Iris pigment epithelial cell (primary cell): ENCODE measurements at places on chromosomes 13 and 19.

DNA sequence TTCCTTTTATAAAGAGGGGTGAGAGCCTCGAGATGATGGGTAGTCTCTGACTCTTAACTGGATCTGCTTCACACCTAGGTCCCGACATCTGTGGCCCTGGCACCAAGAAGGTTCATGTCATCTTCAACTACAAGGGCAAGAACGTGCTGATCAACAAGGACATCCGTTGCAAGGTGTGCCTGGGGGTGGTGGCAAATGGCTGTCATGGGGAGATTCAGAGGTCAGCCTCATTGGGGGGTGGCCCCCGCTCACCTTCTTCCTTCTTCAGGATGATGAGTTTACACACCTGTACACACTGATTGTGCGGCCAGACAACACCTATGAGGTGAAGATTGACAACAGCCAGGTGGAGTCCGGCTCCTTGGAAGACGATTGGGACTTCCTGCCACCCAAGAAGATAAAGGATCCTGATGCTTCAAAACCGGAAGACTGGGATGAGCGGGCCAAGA, 1.6 kb downstream of the CALR start:
- DNase-seq, result no peak

- DNase-seq, result no peak
Measured at GRCh38 chr13:58324161-58324560, 692.6 kb downstream of the PCDH17 start.

GRCh38 chr19:38736036-38736412, 8.2 kb downstream of the CAPN12 start:
- no peak for DNase-seq

GRCh38 chr19:53112286-53112685, 9.1 kb upstream of the ZNF160 start:
- DNase-seq, result peak; percentile 56

- DNase-seq, result no peak
Measured at GRCh38 chr19:42202290-42202880, 15.1 kb downstream of the DEDD2 start.

DNA sequence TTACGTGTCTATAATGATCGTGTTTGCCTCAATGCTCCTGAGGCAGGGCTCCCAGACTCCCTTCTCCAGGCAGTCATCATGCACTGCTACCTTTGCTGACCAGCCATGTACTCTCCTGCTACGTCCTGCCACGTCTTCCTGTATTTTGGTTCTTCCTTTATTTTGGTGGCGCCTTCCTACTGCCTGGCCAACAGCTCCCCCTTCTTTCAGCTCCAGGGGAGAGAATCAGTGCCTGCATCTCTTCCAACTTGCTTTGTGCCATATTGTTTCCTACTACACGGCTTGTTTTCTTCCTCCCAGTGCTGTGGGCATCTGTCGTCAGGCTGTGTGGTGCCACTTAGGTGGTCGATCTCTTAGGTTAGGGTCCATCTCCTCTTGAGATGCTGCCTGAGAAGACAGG, 96.2 kb downstream of the FGF9 start:
- DNase-seq, result no peak

GRCh38 chr19:46913852-46914430, 53.1 kb downstream of the ARHGAP35 start:
- peak; percentile 53 for DNase-seq

- no peak for DNase-seq
Measured at GRCh38 chr19:32318884-32319520, 26.4 kb upstream of the ZNF507 start.

DNA sequence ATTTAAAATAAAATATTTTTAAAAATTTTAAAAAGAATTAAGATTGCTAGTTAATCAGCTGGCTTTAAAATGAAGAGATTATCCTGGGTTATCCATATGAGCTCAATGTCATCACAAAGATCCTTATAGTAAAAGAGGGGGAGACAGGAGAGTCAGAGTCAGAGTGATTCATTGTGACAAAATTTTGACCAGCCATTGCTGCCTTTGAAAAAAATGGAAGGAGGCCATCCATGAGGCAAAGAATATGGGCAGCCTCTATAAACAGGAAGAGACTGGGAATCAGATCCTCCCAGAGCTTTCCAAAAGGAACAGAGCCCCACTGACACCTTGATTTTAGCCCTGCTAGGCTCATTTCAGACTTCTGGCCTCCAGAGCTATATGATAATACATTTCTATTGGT, 9.3 kb upstream of the RUBCNL start:
- DNase-seq, result no peak

DNA sequence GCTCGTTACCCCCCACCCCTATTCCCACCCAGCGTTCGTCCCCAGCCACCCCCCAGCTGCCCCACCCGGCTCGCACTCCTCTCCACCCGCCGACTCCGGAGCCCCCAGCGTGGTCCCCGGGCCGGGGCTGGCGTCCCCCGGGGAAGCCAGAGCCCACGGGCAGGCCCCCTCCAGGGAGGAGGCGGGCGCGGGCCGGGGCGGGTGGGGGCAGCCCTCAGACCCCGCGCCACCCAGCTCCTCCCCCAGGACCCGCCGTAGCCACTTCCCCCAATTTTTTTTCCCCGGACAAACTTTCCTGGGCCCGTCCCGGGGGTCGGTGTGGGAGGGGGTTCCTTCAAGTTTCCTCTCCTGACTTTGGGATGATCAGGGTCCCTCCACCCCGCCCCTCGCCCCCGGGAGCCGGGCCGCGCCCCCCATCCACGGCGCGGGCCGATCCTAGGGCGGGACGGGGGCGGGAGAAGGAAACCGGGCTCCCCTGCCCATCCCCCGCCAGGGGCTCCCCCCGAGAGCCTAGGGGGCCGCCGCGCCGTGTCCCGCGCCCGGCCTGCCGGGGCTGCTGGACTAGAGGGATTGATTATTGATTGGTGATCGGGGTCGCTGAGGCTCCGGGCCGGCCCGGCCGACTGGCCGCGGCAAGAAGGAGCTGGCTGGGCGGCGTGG, 927 bp upstream of the TSHZ3 start:
- DNase-seq, result no peak

DNA sequence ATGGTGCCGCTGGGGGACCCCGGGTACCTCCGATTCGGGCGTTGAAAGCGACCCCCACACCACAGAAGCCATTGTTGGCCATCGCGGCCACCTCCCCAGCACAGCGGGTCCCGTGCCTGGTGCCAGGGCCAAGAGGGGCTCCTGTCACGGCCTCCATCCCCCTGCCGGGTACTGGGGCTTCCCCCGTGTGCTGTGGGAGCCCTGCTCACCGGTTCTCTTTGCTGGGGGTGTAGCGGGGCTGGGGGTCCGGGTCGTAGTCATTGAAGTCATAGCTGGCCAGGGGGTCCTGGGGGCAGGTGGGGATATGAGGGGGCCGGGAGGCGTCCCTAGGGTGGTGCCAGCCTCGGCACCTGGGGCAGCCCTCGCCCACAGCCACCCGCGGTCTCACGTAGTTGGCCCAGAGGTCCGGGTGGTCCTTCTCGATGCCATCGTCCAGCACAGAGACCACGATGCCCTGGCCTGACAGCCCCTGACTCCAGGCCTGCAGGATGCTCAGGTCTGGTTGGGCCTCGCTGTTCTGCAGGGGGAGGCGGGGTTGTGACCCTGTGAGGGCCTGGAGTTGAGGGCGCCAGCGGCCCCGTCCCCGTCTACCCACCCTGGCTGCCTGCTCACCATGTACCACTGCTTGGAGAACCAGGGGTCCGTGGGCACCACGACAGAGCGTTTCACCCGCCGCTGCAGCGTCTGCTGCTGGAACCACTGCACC, 2.4 kb downstream of the PCSK4 start:
- DNase-seq, result no peak

- DNase-seq, result no peak
Measured at GRCh38 chr19:20662421-20663105, 1.2 kb upstream of the ZNF626 start.

- DNase-seq, result no peak
Measured at GRCh38 chr19:3444695-3445234, 35.6 kb downstream of the SMIM24 start.

DNA sequence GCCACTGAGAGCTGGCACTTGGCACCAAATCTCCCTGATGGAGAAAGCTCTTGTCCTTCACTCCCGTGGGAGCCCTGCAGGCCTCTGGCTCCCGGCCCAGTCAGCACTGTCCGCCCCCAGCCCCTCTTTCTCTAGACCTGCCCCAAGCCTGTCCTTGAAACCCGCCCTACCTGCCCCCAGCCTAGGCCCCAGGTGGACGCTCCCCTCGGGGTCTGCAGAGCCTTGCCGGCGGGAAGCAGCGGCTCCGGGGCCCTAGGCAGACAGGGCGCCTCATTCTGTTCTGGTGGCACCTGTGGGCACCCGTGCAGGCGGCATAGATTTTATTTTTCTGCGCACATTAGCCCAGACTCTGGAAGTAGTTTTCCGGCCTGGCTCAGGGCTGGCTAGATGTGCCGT, 17.6 kb downstream of the IL17D start:
- DNase-seq, result no peak

DNA sequence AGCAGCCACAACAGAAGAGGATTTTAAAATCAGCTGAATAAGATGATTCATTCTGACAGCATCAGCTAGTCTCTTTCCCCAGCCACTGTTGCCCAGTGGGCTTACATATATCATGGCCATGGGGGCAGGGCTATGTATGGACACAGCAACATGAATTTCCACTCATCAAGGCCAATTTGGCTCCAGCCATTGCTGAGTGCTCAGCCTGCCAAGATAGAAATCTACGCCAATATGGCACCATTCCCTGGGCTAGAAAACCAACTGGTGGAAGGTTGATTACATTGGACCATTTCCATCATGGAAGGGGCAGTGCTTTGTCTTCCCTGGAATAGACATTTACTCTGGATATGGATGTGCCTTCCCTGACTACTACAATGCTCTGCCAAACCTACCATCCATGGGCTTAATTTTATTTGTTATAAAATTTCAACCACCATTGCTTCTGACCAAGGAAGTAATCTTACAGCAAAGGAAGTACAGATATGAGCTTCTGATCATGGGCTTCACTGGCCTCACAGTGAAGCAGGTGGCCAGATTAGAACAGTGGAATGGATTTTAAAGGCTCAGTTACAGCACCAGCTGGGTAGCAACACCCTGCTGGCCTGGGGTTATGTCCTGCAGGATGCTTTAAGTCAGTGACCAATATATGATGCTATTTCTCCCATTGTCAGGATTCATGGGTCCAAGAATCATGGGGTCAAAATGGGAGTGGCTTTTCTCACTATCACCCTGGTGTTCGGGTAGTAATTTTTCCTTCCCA, 9.8 kb upstream of the ALOX5AP start:
- DNase-seq, result no peak
